ENCODE measurements at places on chromosomes 1 and 21. TPM values are rescaled to one million over a fixed set of nuclear protein-coding genes. Genes with fewer than 3 reads are reported as not detected.

GRCh38 chr1:25527226-25527846, 16.1 kb upstream of the LDLRAP1 start:
- no peak for DNase-seq

COL6A2 gene
- 1,210 TPM for total RNA-seq

DNA sequence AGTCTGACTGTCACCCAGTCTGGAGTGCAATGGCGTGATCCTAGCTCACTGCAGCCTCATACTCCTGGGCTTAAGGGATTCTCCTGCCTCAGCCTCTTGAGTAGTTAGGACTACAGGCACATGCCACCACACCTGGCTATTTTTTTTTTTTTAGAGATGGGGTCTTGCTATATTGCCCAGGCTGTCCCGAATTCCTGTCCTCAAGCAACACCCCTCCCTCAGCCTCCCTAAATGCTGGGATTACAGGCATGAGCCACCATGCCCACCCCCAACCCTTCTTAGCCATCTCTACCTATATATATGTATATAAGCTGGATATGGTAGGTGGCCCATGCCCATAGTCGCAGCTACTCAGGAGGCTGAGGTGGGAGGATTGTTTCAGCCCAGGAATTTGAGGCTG, 13.4 kb upstream of the SLC25A44 start:
- no peak for DNase-seq

PRR9 gene
- not detected for total RNA-seq

CCDC181 gene
- total RNA-seq: 3.6 TPM

- no peak for DNase-seq
These were observed 80.2 kb upstream of the GADD45A start for GRCh38 chr1:67604778-67605177.

MTARC1 gene
- total RNA-seq: 81.8 TPM

GRCh38 chr1:224815647-224816046, 113.8 kb upstream of the DNAH14 start:
- DNase-seq: no peak

DNA sequence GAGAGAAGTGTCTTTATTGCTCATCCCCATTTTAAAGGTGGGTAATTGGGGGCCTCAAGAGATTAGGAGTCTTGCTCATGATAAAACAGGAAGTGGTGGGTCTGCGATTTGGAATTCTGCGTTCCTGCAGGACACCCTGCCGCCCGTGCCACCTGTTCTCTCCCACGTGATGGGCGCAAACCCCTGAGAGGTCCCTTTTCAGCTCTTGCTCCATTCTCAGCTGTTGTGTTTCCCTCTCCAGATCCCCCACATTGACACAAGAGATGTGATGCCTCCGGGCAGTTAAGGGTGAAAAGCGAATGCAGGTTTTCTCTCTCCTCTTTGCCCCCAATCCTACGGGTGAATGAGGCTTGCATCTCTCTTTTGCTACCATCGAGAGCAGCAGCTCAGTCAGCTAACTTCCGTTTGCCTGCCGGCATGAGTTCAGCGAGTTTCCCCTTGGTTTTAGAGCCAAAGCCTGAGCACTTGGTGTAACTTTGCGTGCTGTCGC, 57.5 kb downstream of the KIF26B start:
- DNase-seq: no peak

GRCh38 chr1:201892211-201892610, 3.5 kb downstream of the SHISA4 start:
- DNase-seq: no peak

GRCh38 chr1:184597650-184598357, 156.9 kb downstream of the EDEM3 start:
- DNase-seq: no peak

- no peak for DNase-seq
These were observed 12.0 kb upstream of the KLHL20 start for GRCh38 chr1:173702736-173703135.

GRCh38 chr1:117883616-117884015, 45.8 kb downstream of the GDAP2 start:
- no peak for DNase-seq

GRCh38 chr21:35366394-35367080, 317.4 kb upstream of the RUNX1 start:
- DNase-seq: peak; percentile 85

- DNase-seq: no peak
These were observed 23.9 kb downstream of the RAB3B start for GRCh38 chr1:51966559-51966958.

DNA sequence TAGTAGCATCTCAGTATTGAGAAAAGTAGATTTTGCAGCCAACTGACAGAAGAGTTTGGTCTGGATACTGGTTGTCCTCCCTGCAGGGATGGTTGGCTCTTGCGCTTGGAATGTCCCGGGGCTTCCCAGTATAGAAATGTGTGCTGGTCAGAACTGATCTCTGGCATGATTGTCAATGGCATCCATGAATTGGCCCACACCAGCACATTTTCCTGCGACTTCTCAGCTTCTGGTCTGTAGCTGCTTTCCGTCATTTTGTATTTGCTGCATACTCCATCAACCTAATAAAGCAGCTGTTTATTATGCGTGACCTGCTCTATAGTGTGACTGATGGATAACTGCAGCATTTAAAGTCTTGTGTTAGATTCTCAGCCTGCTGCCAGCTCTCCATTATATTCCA, 203.7 kb downstream of the S1PR1 start:
- no peak for DNase-seq

- no peak for DNase-seq
These were observed 281.1 kb upstream of the CXADR start for GRCh38 chr21:17231771-17232170.

TMEM35B gene
- total RNA-seq: 63.4 TPM

TMEM79 gene
- total RNA-seq: 1.7 TPM

SPATA6 gene
- total RNA-seq: 58.6 TPM

LORICRIN gene
- total RNA-seq: 0.44 TPM

SLC45A1 gene
- 5.4 TPM for total RNA-seq

DNA sequence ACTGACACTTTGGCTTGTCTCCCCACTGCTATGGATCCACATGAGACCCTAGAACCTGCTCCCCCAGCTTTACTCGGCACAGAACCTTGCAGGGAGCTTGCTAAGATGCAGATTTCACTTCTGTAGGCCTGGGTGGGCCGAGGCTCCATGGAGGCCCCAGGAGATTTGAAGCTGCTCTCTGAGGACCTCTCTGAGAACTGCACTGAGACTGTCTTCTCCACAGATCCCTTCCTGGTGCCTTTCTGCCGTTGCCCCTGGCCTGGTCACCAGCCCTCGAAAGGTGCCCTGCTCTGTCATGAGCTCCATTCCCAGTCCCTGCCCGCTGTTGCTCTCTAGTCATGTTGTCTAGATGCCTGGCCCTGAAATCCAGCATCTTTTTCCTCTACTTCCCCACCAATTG, 588.4 kb downstream of the AJAP1 start:
- no peak for DNase-seq

DNA sequence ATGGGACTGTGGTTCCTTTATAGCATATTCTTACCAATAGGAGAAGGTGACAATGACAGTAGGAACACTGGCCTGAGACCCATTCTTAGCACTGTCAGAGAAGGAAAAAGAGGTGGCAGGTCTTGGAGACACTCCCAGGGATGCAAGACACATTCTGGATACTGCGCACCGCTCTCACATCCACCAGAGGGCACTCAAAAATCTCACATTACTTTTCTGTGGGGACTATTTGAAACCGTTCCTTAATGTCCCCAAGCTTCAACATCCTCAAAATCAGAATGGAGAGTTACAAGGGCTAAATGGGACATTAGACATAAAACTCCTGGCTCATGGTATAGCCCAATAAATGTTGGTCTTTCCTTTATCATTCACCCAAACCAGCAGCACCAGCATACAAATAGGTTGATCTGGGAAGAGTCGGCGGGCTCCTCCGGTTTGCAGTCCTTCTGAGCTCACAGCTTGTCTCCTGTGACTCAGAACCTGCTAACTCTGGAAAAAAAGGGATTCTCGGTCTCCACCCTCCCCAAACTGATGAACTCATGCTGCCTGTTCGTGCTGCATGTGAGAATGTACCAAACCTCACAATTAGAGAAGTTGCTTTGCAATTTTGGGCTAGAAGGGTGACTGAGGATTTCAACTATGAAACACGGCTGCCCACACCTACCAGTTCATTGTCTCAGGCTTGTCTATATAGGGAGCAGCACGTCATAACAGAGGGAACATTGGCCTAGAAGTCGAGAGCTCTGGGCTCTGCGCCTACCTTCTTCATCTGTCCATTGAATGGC, 40.2 kb downstream of the IL12RB2 start:
- DNase-seq: peak; percentile 52

DNA sequence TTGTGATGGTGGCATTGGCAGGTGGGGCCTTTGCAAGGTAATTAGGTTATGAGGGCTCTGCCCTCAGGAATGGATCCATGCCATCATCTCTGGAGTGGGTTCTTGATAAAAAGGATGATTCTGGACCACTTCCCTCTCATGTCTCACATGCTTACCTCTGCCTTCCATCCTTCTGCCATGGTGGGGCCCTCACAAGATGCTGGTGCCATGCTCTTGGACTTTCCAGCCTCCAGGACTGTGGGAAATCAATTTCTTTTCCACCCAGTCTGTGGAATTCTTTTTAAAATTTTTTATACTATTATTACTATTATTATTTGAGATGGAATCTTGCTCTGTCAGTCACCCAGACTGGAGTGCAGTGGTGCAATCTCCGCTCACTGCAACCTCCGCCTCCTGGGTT, 57.3 kb downstream of the ACBD3 start:
- no peak for DNase-seq

- no peak for DNase-seq
These were observed 10.3 kb downstream of the AGO1 start for GRCh38 chr1:35893051-35893879.

GRCh38 chr1:183391863-183392262, 26.3 kb downstream of the NMNAT2 start:
- no peak for DNase-seq

LCE1E gene
- not detected for total RNA-seq

DNA sequence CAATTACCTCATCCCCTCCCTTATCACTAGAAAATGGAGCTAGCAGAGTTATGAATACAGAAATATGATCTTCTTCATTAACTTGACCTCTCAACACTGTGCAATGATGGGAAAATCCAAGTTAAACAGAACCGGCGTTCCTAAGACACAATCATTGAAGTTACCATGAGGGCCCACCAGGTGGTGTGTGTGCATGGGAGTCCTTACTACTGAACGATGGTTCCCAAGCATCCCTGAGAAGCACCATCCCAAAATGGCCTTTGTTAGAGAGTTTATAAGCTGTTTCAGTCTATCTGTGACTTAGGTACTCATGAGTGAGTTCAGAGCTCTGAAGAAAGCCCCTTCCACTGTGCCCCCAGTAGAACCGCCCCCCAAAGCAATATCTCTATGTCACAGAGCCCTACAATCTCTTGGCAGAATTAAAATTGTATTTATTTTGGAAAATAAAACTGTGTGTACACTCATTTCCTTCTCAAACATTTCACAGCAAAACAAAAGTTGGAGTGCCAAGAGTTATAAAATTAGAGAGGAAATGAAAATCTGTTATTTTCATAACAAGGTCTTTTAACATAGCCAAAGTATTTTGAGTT, 56.8 kb downstream of the PLD5 start:
- no peak for DNase-seq
